ENCODE measurements at places on chromosomes 1 and 21.
A peak's percentile ranks its signal among the peaks of the same experiment; 100 is the strongest.

DNA sequence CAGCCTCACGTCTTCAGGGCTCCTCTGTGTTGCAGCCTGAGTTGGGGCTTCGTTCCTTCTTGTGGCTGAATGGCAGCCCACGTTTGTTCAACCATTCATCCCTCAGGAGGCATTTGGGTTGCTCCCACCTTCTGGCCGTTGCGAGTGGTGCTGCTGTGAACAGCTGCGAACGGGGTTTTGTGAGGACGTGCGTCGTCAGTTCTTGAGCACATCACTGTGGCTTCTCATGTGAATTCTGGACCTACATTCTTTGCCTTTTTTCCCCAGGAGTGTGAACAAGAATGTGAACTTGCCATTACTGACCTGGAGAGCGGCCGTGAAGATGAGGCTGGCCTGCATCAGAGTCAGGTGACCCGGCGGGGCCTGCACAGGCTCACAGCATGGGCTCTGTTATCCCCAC, 21.9 kb downstream of the PCNT start:
- DNase-seq, result no peak

DNA sequence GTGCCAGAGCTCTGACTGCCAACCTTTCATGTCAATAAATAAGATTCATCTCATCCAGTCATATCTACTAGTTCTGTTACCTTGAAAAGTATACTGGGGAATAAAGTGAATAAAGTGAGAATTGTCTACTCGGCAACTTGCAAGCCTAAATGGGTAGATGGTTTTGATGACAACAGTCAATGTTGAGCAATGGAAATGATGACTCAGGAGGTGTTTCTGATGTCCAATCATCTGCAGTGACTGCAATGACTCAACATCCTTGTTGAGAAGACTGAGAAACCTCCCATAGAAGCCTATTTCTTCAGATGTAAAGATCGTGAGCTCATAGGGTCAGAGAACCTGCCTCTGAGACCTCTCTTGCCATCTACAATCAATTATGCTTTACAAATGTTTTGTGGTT, 276.4 kb downstream of the SPATA17 start:
- no peak for DNase-seq

GRCh38 chr1:206909161-206909882, 12.1 kb downstream of the IL24 start:
- DNase-seq, result peak; percentile 35

DNA sequence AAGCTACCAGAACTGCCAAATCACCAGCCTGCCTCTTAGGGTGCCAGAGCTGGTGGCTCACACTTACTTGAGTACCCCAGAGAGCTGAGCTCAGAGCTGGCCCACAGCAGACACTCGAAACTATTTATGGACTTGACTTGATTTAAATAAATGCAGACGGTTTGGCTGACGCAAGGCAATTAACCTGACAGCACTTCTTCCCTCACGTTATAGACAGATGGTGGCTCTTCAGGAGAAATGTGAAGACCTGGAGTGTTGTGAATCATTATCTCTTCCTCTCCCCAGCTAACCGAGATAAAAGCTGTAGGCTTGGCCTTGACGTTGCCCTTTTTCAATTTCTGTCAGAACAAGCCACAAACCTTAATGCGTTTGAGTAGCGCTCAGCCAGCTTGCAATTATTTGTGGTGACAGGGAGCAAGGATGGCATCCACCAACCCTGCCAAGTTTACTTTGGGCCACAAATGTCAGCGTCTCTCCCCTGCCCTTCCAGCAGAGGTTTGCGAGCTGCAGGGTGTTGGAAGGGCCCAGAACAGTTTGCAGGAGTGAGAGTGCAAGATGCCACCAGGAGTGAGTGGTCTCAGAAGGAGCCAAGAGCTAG, 34.0 kb upstream of the BCAR3 start:
- no peak for DNase-seq

GRCh38 chr1:173937062-173937461, 19.9 kb upstream of the SERPINC1 start:
- no peak for DNase-seq

GRCh38 chr1:173383351-173383750, 93.8 kb upstream of the PRDX6 start:
- DNase-seq, result no peak

- no peak for DNase-seq
Measured at GRCh38 chr1:209689477-209689876, 14.3 kb downstream of the G0S2 start.

DNA sequence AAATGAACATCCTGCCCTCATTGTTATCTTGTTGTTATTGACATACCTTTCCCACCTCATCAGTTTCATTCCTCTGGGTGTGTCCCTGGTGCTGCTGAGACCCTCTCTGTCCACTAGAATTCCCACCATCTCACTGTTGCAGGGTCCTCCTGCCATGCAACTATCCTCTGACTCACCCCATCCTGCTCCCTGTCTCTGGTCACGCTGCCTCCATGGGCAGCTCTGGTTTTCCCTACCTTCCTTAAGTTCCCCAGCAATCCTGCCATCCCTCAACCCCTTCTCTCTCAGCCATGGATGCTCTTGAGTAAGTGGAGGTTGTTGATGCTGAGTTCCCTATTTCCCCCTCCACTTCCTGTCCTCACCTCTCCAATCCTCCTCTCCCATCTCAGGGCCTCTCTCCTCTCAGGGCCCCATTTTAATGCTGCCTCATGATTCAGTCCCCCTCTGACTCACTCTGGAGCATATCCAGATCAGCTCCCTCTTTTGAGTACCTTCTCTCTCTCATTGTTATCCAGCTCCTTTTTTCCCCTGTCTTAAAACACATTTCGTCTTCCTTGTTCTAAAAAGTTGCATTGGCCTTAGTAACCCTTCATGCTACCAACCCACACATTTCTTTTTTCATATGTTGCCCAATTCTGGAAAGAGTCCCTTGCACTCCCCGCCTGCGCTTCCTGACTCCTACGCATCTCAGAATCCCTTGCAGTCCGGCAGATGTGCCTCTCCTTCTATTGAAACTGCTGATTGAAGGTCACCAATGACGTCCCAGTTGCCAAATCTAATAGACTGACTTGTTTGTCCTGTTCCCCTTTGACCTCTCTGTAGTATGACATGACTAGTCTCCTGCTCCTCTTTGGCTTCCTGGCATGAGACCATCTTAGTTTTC, 92.0 kb downstream of the CNIH3 start:
- no peak for DNase-seq

- DNase-seq, result no peak
Measured at GRCh38 chr1:3976821-3977220, 76.7 kb upstream of the C1orf174 start.

GRCh38 chr1:212315184-212315583, 30.0 kb downstream of the PPP2R5A start:
- no peak for DNase-seq

- DNase-seq, result no peak
Measured at GRCh38 chr21:45438391-45439145, 33.6 kb downstream of the COL18A1 start.

DNA sequence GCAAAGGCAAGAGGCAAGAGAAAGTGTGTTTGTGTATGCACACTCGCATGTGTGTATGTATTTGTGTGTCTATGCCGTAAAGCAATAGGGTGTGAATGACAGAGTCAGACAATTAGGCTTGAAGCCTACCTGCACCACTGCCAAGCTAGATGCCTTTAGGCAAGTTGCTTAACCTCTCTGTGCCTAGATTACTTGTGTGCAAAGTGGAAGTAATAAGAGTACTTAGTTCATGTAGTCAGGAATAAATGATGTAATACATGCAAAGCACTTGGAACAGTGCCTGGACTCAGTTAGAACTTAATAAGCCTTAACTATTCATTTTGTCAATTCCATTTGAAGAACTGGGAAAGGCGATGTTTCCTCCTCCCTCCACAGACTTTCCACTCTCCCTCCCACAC, 31.7 kb downstream of the LAMB3 start:
- no peak for DNase-seq

DNA sequence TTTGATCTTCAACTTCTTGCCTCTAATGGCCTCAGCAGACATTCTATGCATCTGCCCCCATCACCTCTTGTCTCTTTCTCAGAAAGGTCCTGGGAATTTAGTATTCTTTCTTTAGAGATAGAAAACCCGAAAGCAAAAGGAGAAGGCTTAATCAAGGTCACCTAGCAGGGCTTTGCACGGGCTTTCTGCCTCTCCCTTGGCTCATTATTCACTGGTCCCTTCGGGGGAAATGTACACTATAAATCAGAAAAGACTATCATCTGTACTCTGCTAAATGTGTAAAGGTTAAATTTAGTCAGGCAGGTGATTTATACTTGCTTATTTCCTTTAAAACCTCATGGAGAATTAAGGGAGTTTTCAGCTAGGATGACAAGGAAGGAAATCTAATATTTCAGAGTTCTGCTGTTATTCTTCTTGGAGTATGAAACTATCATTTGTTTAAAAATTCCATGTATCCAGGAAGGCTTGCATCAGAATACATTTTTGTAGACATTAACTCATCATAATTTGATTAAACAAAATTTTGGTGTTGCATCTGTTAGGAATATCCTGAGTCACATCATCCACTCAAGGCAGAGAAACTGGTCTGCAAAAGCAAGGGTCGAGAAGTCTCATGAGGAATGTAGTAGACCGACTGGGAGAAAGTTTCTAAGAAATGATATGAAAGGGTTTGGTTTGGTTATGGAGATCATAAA, 124.6 kb downstream of the GABPA start:
- no peak for DNase-seq

- DNase-seq, result no peak
Measured at GRCh38 chr1:192506741-192507155, 68.8 kb upstream of the RGS1 start.

DNA sequence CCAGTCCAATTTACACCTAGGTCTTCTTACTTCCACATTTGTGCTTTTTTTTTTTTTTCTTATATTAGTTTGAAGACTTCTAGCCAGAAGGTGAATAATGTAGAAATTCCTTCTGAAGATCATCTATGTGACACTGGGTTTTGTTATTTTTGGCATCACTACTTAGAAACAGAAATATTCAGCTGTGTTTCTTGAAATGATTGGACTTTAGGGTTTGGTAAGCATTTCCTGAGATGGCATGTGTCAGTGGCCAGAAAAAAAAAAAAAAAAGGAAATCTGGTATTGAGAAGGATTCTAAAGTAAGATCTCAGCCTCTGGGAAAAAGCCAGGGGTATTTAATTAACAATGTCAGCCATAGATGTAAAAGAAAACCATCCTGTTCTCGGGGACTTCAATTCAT, 43.4 kb upstream of the LRRC8C start:
- no peak for DNase-seq

DNA sequence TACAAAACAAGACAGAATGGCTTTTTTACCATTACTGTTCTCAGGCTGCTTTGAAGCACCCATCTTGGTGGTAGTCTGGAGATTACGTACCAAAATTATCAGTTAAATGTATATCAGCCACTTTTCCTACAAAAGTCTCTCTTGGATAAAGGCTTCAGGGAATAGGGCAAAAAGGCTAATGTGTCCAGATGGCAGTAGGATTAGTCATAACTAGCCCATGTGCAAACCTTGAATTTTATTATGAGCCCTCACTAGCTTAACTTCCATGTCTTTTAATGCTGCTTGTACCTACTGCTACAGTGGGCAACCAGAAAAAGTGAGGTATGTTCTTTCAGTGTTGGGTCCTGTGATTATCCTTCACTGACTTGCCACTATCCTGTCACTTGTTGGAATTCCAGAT, 51.0 kb downstream of the PLPPR4 start:
- DNase-seq, result no peak

DNA sequence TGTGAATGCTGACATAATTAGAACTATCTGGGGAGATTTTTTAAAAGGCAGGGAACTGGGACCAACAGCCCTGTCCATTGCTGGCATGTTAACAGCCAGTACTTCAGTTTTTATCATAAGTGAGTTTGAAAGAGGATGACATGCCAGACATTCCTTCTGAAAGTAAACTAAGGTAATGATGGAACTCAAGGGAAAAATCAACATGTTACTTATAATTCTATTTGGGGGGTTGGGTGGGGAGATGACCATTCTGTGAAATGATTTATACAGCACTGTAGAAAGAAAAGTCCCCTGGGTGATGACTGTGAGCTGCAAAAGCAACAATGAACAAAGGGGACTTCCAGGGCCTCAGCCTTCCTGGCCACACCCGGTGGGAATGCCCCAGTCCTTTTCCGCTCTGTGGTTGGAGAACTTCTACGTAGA, 5.4 kb upstream of the LAMC2 start:
- DNase-seq, result no peak

DNA sequence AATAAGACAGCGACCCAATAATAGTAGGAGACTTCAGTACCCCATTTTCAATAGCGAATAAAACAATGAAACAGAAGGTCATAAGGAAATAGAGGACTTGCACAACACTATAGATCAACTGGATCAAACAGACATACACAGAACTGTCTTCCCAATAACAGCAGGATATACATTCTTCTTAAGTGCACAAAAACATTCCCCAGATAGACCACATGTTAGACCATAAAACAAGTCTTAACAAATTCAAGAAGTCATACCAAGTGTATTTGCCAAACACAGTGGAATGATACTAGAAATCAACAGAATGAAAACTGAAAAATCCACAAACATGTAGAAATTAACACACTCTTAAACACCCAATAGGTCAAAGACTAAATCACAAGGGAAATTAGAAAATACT, 78.0 kb downstream of the LBR start:
- no peak for DNase-seq

DNA sequence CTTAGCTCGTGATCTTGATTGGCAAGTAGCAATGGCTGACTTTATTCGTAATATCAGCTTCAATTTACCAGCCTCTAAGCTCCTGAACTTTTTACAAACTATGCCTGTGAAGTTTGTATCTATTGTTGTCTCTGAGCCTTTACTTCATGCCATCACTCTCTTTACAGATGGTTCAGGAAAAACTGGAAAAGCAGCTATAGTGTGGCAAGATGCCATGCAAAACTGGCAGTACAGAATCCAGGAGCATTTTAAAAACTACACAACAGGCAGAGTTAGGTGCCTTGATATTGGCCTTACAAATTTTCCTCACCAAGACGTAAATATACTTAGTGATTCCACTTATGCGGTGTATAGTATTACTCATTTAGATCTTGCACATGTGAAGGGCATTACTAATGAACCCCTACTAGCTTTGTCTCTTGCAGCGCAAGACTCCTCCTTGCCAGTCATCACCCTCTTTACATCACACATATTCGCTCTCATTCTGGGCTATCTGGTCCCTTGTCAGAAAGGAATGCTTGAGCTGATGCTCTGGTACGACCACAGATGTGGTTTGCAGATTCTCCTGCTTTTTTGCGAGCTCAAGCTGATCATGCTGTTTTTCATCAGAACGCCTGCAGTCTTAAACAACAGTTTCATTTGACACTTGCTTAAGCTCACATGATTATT, 36.3 kb downstream of the CLCA1 start:
- DNase-seq, result no peak

DNA sequence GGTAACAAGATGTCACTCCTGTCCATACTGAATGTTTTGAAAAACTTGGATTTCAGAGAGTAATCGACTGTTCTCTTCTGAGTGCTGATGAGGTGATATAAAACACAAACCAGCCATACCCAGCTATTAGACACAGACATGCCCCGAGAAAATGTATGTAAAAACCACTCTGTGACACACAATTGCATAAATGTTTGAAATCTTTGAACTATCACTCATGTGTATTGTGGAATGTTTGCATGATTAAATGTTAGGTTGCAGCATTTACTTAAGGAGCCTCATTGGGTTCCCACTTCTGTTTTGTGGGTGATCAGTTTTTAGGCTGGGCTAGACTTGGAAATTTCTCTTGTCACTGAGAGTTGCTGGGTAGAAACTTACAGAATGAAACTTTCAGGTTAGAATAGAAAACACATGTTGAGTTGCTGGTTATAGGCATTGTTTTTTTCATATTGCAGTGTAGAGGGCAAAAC, 270.4 kb upstream of the B3GALT2 start:
- no peak for DNase-seq

Data from activated CD4-positive, alpha-beta T cell treated with anti-CD3 and anti-CD28 coated beads for 1 hour (primary cell).